ENCODE measurements at places on chromosomes 13 and 19.

DNA sequence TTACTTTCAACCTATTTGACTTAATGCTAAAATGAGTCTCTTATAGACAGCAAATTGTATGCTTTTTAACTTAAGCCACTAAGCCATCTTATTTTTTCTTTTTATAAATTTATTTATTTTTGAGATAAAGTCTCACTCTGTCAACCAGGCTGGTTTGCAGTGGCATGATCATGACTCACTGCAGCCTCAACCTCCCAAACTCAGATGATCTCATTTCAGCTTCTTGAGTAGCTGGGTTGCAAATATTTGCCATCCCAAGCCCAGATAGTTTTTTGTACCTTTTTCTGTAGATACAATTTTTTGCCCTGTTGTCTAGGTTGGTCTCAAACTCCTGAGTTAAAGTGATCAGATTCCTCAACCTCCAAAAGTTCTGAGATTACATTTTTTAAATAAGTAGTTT is 27.1 kb downstream of the ZNF714 start:
- DNase-seq, result no peak

DNA sequence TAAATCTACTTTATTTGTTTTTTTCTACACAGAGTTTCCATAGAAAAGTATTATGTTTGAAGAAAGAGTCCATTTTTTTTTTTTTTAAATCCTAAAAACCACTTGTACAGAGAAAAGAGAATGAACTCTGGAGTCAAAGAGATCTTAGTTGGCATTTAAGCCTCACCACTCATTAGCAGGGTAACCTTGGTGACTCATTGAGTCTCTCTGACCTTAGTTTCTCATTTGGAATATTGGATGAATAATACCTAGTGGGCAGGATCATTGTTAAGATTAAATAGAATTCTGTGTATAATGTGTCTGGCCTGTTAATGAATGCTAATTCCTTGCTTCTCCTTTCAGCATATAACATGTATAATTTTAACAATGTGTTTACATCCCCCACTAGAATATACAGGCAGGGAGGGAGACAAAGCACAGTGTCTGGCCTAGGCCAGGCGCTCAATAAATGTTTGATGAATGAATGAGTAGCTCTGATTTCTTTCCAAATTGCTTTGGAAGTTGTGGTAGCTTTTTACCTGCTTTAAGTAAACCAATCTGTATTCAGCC is 48.7 kb upstream of the MYCBP2 start:
- no peak for DNase-seq

- DNase-seq, result no peak
Measured at GRCh38 chr13:103358255-103358932, 292.2 kb upstream of the SLC10A2 start.

DNA sequence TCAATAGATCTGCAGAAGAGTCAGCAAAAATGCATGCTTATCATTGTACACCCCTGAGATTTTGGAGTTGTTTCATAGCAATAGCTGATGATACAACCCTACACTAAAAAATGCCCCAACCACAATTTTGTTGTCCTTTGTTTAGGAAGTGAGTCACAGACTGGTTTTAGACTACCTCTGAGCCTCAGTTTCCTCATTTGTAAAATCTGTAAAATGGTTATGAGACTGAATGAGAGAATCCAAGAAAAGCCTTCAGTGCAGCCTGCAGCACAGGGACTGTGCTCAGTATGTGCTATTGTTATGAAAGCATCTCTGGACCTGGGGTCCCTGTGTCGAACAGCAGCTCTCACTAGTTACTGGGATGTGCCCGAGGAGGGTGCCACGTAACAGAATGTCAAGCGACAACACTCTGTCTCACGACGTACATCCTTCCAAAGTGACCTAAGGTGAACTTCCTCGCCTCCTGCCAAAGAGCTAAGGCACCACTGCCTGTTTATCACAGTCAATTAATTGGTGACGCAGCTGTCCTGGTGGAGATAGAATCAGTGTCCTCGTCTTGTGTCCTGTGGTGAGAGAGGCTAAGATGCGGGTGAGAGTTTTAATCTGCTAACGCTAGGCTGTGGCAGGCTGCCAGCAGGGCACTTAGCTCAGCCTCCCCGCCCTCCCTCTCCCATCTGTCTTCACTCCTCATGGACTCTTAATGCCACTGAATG is 18.1 kb downstream of the DHRS12 start:
- DNase-seq, result no peak

- DNase-seq, result no peak
Measured at GRCh38 chr13:113425941-113426590, 27.2 kb downstream of the ADPRHL1 start.

GRCh38 chr19:4115050-4115817 is 8.7 kb downstream of the MAP2K2 start:
- DNase-seq, result peak; percentile 68

- DNase-seq, result peak; percentile 74
Measured at GRCh38 chr19:29831041-29831548, 19.3 kb downstream of the CCNE1 start.

DNA sequence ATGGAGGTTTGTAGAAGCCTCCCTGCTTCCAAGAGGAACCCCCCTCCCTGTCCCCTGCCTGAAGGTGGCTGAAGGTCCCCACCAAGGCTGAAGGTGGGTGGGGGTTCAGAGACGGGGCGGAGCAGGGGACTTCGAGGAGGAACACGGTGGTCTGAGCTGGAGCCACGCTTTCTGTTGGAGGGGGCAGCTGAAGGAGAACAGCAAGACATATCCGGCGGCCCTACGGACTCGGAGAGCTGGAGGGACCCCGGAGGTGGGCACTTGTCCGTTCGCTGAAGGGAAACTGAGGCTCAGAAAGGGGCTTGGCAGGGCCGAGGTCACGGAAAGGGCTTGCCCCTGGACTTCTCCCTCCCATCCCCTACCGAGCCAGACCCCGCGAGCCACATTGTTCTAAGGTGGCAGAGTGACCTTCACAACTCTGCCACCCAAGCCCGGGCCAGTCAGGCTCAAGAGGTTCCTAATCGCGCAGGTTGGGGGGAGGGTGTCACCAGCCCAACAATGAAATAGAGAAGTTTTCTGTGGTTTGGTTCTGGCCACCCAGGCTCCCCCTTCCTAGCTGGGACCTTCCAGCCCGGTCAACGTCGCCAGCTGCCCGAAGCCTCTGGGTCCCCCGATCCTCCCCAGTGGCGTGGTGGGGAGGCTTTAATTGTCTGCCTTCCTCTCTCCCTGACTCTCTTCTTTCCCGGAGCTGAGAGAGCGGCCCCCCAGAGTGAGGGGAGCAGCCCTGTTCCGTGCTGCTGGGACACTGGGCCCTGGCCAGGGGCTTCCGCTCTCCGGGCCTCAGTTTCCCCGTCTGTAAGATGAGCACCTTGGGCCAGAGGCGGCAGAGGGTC is 15.5 kb upstream of the KCNN1 start:
- DNase-seq, result no peak

GRCh38 chr13:91375116-91375729 is 23.2 kb upstream of the GPC5 start:
- DNase-seq, result peak; percentile 9

DNA sequence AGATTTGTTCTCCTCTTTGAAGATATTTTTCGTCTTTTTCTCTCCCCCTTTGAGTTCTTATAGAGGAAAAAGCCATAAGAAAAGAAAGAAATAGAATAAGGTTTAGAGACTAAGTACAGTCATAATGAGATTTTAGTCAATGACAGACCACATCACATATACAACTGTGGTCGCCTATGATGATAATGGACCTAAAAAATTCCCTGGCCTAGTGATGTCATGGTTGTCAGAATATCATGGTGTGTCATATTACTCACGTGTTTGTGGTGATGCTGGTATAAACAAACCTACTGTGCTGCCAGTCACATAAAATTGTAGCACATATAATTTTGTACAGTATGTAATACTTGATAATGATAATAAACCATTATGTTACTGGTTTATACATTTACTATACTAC is 1096.1 kb downstream of the OLFM4 start:
- DNase-seq, result no peak

GRCh38 chr13:57823704-57824103 is 192.2 kb downstream of the PCDH17 start:
- no peak for DNase-seq

DNA sequence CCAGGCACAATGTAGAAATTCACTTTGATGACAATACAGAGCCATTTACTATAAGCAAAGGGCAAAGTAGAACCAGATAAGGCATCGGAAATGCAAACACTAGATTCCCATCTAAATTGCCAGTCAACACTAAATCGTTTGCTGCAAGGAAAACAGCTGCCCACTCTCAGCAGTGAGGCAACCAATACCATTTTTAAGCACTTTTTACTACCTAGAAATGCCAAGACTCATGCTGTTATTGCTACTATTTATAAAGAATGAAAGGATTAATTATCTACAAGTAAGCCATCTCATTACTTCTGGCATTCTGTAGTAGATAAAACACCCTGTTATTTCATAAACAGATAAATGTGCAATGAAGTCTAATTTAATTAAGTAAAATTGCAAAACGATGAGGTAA is 422.0 kb downstream of the FGF14 start:
- no peak for DNase-seq

DNA sequence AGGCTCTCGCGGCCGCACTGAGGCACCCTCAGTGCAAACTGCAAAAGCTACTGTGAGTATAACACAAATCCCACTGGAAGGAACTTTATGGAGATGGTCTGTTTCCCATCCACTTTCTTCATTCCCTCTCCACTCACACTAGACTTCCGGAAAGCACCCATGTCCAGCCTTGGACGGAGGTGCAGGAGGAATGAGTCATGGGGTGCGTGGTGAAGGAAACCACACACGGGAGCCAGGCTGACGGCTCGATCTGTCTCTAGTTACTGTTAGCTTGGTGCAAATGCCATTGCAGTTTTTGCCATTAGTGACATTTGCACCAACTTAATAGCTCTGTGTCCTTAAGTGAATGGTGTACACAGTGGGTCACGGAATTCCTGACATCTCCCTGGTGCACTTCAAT is 14.6 kb downstream of the NLRP8 start:
- DNase-seq, result no peak

DNA sequence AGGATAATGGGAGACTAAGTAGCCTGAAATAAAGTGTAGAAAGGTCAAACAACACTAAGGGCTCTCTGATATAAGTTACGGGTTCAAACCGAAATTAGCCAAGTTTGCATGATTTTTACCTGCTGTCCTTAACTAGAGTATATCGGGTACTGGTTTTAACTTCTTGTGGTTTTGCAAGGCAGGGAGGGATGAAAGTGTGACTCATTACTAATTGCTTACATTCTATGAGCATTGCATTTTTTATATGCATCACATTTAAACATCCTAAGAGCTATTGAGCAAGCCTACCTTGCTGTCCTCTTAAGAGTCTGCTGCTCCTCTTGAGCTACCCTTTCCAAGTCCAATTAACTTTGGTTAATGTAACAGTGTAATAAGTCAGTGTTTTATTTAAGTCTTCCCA is 415.4 kb downstream of the SLITRK5 start:
- DNase-seq, result no peak

- DNase-seq, result peak; percentile 65
Measured at GRCh38 chr19:58346961-58347929, 6.0 kb downstream of the A1BG start.

DNA sequence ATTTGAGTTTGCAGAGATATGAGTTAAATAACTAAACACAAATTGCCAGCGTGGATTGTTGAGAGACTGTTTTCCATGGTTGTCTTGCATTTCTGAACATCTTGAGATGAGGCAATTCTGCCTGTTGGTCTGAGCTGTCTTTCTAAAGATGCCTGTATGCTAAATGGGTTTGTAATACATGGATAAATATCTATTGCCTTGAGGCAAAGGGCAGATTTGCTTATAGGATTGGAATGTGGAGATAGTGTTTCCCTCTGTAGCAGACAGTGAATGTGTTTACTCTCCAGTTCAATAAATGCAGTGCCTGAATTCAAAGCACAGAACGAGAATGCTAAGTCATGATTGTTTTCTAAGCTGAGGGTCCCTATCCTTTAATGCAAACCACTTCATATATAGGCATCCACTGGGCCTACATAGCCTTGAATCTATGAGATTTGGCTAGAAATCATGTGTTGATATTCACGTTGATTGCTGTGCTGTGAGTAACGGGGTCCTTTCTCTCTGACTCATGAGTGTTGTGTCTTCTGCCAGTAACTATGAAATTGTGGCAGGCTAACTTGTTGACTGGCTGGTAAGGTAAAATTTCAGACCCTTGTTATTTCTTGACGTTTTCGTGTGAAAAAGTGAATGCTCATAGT is 2554.8 kb downstream of the PCDH9 start:
- no peak for DNase-seq

GRCh38 chr19:35214766-35215422 is 13.6 kb downstream of the FAM187B start:
- no peak for DNase-seq

DNA sequence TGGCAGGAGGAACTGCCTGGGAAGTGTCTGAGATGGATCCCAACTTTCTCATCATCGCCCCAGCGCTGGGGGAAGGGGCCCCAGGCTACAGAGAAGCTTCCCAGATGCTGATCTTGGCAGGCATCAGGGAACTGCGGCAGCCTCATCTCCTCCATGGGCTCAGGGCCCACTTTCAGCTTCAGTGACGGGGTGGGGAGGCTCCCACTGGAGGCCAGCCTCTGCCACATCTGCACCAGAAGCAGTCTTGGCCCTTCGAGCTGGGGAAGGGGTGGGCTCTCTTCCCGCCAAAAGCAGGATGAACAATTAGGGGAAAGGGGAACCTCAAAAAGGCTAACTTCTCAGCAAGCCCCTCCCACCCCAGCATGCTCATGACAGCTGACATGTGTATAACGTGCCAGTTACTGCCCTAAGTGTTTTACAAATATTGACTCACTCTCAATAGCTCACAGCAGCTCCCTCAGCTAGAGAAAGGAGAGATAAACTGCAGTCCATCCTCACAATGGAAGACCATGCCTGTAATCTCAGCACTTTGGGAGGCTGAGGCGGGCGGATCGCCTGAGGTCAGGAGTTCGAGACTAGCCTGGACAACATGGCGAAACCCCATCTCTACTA is 7.1 kb upstream of the S1PR2 start:
- DNase-seq, result no peak

GRCh38 chr13:59861676-59862075 is 302.1 kb downstream of the DIAPH3 start:
- DNase-seq, result no peak

- no peak for DNase-seq
Measured at GRCh38 chr13:51955281-51955771, 55.9 kb downstream of the ATP7B start.

DNA sequence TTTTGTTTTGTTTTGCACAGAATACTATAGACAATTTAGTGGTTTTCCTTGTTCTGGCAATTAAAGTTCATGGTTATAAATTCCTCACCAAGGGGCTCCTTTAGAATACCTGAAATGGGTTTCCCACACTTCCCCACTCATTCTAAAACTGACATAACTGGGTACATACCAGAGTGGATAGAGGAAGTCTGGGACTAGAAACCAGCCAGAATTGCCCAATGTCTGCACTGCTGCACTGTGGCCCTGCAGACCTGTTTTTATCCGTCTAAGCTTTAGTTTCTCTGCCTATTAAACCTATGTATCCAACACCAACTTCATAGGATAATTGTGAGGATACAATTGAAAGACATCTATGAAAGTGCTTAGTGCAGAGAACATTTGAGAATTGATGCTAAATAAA is 498.6 kb downstream of the KCTD12 start:
- DNase-seq, result no peak

GRCh38 chr13:112078879-112079531 is 12.1 kb downstream of the SOX1 start:
- no peak for DNase-seq

- no peak for DNase-seq
Measured at GRCh38 chr19:46321653-46322052, 24.8 kb downstream of the HIF3A start.

- DNase-seq, result no peak
Measured at GRCh38 chr13:109813663-109814062, 27.3 kb upstream of the IRS2 start.
